ENCODE measurements at places on chromosomes 11 and 22.

DNA sequence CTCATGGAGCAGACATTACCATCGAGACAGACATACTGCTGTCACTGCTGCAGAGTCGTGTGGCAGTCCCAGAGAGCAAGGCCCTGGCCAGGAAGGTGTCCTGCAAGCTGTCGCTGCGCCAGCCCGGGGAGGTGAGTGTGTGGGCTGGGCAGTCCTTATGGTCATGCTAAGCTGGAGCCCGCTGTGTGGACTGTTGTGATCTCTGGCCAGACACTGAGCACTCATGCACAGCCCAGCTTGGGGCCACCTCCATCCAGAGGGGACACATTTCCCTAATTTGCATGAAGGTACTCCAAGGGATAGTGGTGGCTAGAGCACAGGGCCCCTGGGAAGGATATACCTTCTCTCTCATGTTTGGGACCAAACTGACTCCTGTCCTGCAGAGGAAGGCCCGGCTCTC lies 9.6 kb downstream of the ANKK1 start:
- no peak for DNase-seq

DNA sequence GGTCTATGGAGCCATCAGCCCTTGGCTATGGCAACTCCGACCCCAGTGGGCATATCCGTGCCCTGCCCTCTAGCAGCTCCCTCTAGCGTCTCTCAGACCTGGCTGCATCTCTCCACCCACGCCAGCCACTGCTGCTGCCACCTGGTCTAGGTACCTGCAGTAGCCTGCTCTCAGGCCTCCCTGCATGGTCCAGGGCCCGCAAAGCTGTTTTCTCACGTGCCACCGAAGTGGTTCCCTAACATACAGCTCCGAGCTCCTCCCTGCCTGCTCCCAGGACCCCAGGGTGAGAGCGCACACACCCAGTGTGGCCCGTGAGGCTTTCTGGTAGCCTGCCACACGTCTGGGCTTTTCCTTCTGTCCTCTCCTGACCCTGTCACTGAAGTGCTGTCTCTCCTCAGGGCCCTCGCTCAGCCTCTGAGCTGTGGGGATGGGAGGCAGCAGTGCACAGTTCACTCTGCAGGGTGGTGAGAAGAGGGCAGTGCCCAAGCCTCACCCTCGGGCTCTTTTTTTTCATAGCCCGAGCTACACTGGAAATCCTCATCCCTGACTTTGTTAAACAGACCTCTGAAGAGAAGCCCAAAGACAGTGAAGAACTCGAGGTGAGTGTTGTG lies 14.3 kb downstream of the DGCR8 start:
- no peak for DNase-seq

DNA sequence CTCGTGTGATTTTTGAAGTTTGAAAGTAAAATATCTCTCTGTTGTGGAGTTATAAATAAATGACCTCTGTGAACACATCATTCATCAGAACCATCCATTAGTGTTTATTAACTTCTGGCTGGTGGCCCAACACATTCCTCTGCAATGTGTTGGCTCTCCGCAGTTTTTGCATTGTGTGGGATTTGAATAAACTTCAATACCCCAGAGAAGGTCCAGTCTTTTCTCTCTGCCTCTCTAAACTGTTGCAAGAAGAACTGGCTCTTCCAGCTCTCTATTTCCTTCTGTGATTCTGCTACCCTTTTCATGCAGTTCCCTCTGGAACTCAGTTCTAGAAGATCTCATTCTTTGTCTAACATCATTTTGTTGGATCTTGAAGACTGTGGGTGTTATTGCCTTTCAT lies 125.0 kb upstream of the ARHGAP42 start:
- DNase-seq: no peak

DNA sequence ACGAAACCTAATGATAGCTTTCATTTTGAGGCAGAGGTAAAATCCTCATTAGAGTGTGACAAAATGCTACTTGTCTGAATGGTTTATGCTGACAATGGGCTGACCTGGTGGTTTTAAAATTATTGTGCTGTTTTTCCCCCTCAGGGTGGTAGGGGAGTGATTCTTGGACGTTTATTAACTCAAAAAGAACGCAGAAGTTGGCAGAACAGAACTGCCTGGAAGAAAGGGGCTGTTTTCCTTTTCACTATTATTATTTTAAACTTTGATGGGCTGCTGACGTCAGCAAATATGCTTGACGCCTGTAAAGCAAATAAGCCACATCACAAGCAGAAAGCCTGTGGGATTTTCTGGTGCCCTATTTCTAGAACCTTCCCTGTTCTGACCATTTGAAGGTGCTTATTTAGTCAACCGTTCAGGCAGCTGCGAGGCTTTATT lies 4.0 kb downstream of the RASSF10 start:
- no peak for DNase-seq

- no peak for DNase-seq
Observed at GRCh38 chr11:77776455-77776854, 44.1 kb downstream of the RSF1 start.

DNA sequence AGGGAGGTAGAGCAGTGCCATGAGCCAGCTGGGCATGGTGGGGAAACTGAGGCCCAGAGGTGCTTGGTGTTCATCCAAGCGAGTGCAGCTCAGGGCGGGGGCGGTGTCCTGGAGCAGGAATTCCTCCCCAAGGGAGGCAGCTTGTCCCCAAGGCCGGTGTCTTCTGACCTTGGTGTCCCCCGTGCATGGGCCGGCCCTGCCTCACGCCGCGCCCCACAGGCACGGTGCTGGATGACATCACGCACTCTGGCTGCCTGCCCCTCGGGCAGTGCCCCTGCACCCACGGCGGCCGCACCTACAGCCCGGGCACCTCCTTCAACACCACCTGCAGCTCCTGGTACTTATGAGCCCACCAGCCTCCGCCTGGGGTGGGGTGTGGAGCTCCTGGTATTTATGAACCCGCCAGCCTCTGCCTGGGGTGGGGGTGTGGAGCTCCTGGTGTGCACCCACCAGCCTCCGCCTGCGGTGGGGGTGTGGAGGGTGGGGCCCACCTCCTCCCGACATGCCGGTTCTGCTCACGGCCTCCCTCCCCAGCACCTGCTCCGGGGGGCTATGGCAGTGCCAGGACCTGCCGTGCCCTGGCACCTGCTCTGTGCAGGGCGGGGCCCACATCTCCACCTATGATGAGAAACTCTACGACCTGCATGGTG lies 6.7 kb downstream of the MUC5B start:
- no peak for DNase-seq

GRCh38 chr11:43952020-43952400 lies 9.6 kb downstream of the C11orf96 start:
- no peak for DNase-seq

DNA sequence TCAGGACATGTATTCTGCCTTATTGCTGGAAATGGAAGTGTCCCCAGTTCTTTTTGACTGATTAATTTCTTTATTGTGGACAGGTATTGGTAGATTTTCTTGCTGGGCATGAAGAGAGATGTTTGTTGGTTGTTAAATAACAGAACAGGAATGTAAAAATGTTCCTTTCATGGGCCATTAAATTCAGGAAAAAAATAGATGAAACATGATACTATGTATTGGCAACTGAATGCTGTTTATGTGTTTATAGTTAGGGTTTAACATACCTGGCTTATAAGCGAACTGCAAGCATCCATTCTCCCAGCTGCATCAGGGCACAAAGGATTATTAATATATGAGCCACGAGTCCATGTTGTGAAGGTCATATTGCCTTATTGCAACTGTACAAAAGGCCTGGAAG lies 368.5 kb downstream of the NELL1 start:
- no peak for DNase-seq

GRCh38 chr11:3178349-3178748 lies 13.2 kb upstream of the OSBPL5 start:
- DNase-seq: no peak

- DNase-seq: no peak
Observed at GRCh38 chr11:126317756-126318573, 14.1 kb downstream of the DCPS start.

GRCh38 chr11:41461057-41461681 lies 1.7 kb upstream of the LRRC4C start:
- no peak for DNase-seq

DNA sequence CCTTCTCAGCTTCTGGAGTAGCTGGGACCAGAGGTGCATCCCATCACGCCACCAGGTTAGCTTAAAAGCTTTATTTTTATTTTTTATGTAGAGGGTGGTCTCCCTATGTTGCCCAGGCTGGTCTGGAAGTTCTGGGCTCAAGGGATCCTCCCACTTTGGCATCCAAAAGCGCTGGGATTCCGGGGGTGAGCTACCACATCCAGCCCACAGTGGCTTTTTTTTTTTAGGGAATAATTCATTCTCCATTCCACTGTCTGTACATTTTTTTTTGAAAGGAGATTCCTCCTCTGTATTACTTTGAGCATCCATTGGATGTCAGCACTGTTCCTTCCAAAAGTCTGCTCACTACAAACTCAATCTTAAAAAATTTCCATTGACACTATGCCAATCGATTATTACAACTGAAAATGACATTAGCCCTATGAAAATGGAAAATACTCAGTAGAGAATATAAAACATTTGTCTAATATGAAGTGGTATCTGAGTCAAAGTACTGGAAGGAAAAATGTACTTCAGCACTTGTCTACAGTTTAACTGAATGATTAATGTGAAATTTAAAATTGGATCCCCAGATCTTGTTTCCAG lies 1.3 kb upstream of the LPXN start:
- DNase-seq: no peak

GRCh38 chr22:47279746-47280145 lies 517.3 kb downstream of the TBC1D22A start:
- DNase-seq: no peak

DNA sequence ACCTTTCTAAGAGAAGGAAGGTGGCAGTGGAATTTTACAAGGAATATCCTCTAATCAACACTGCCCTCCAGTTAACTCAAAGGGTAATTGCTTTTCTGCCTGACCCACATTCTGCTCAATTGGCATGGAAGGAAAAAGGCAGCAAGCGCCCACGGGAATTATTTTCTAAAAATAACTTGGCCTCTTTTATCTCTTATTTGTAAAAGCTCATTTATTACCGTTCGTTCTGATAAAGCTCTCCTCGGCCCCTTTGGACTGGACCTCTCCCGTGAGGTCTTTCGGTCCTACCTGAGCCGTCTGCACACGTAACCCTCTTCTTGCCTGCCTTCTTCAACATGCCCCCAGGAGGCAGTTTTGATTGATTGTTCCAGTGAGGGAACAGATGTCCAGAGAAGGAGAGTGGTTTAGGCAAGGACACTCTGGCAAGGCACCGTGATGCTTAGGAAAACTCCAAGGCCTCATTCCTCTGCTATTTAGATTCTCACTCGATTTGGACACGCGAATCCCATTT lies 53.2 kb upstream of the CRTAM start:
- DNase-seq: no peak

DNA sequence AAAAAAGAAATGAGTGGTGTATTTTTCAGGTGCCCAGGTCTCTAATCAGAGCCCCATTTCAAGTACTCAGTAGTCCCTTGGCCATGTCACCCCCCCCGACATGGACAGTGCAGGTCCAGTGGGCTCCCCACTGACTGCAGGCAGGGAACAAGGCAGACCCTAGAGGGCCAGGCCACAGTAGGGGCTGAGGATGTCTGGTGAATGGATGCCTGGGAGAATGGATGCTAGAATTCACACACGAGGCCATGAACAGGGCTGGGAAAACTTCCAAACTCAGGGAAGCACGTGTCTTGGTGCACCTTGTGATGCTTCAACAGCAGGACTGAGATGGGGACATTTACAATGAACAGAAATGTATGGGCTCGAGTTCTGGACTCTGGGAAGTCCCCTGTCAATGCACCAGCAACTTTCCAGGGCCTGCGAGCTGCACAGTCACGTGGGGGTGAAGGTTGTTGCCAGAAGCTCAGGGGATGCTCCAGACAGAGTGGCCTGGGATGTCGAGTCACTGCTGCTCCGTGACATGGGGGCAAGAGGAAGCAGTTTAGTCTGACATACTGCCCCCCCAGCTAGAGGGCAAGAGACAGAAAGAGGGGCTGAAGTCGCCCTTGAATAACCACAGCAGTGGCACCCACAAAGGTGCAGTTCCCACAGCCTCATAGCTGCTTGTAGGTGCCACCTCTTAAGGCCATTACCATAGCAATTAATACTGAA lies 3.1 kb downstream of the APOBEC3G start:
- no peak for DNase-seq

GRCh38 chr11:73236205-73236765 lies 18.2 kb downstream of the P2RY2 start:
- no peak for DNase-seq

- no peak for DNase-seq
Observed at GRCh38 chr11:29124470-29124869, 892.4 kb downstream of the KCNA4 start.

GRCh38 chr22:36865346-36865745 lies 4.5 kb downstream of the NCF4 start:
- no peak for DNase-seq

DNA sequence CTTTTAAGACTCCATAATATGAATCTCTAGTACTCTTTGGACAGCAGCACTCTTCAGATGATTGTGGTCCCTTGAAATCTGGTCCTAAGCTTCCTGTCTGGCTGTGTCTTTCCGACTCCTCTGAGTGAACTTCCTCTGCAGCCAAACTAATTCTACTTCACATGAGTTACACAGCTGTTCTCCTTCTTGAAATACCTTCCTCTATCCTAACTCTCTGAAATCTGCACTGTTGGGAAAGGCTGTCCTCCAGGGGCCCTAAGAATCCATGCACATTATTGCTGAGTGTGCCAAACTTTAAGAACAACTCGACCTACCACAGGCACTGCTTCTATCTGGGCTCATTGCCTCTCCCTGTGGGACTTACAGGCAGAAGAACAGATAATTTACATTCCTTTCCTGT lies 217.3 kb upstream of the ARHGAP42 start:
- no peak for DNase-seq

DNA sequence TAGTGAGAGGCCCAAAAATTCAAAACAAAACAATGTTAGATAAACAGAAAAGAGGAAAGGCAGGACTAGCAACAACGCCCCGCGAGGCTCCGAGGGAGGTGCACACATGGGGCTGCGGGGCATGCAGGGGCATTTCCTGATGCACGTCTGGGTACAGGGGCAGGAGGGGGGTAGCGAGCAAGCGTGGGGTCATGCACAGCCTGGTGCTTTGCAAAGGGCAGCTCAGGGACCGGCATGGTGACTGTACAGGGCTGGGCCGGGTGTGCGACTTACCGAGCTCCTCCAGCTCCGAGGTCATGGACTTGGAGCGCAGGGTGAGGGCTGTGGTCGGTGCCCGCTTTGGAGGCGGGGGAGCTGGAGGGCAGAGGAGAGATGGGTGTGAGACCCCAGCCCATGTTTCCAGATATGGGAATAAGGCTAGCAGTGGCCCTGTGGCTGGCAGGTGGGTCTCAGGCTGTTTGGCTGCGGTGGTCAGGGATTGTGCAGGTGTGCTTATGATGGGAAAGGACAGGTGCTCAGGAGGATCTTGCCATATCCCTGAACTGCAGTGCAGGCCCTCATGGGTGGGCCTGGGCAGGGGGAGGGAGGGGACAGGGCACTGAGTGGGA lies 103.7 kb downstream of the CTTN start:
- DNase-seq: no peak

- DNase-seq: no peak
Observed at GRCh38 chr11:15764326-15764725, 592.0 kb downstream of the SOX6 start.
